Transverse colon (tissue), 4 donors: ENCODE measurements at places on chromosomes 11 and 22. TPM values are rescaled to one million over a fixed set of nuclear protein-coding genes. Genes with fewer than 3 reads are reported as not detected.
A peak's percentile ranks its signal among the peaks of the same experiment; 100 is the strongest.

Gene SERPING1
- 81.8 TPM for total RNA-seq

Gene SYT13
- 22.1 TPM for total RNA-seq

DNA sequence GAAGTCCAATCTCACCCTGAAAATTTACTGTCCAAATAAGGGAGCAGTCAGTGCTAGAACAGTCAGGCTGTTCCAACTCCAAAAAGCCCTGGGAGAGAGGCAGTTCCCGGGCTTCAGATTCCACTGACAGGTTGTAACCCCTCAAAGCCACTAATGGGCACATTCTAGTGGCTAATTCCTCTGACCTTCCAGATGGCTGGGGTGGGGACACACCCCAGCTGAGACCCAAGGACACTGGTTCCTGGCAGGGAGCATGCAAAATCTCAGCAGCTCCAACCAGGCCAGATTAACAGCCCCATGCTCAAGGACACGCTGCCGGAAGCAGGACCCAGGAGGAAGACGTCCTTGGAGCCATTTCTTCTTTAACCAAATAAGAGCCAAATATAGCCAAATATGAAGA is 92.7 kb downstream of the RPL27A start:
- no peak overlapping the region for H3K4me3 ChIP-seq
- peak overlapping the region; percentile 77 for H3K27ac ChIP-seq
- H3K36me3 ChIP-seq = no peaks in the 10 kb centered on the region
- peaks cover 58% of the 10 kb centered on the region for H3K4me1 ChIP-seq

DNA sequence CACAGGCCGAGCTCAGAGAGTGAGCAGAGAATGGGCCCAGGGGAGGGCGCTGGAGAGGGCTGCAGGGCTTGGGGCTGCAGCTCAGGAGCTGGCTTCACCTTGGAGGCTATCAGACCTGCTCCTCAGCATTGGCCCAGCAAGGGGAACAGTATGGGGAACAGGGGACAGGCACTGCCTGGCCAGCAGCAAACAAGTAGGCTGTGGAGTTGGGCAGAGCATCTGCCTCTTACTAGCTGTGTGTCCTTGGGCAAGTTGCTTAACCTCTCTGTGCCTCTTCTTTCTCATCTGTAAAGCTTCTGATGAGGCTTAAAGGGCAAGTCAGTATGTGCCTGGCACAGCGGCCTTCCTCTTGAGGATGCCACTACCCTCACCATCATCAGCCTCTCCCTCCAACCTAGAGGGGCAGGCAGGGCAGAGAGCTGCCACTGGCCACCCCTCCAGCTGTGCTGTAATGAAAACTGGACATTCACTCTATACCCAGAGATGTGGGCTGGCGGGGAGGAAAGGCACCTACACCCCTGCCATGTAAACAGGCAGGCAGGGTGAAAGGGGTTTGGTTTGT is 7.5 kb upstream of the CDKN1C start:
- no peaks in the 10 kb centered on the region for H3K27me3 ChIP-seq
- peak overlapping the region; percentile 58 for H3K27ac ChIP-seq
- H3K36me3 ChIP-seq = no peaks in the 10 kb centered on the region
- no peak overlapping the region for H3K4me3 ChIP-seq
- H3K4me1 ChIP-seq = peaks cover 21% of the 10 kb centered on the region
- DNase-seq = peak; percentile 67

Gene CNGA4
- total RNA-seq = not detected

GRCh38 chr11:12704049-12704448 is 29.8 kb downstream of the TEAD1 start:
- H3K4me3 ChIP-seq = no peak overlapping the region
- no peaks in the 10 kb centered on the region for H3K27me3 ChIP-seq
- H3K27ac ChIP-seq = peak overlapping the region; percentile 39
- no peaks in the 10 kb centered on the region for H3K36me3 ChIP-seq

GRCh38 chr11:4466131-4466870 is 16.1 kb upstream of the OR52K1 start:
- H3K4me3 ChIP-seq = no peak overlapping the region
- H3K27ac ChIP-seq = no peak overlapping the region
- no peak for DNase-seq
- H3K27me3 ChIP-seq = no peaks in the 10 kb centered on the region
- H3K4me1 ChIP-seq = no peaks in the 10 kb centered on the region
- H3K36me3 ChIP-seq = no peaks in the 10 kb centered on the region

Gene THRSP
- total RNA-seq = not detected

Gene PKDREJ
- total RNA-seq = not detected

- no peaks in the 10 kb centered on the region for H3K27me3 ChIP-seq
- peaks cover 31% of the 10 kb centered on the region for H3K4me1 ChIP-seq
- H3K27ac ChIP-seq = peak overlapping the region; percentile 100
- DNase-seq = no peak
- no peaks in the 10 kb centered on the region for H3K36me3 ChIP-seq
These were observed 709 bp downstream of the FTH1 start for GRCh38 chr11:61966734-61967115.

DNA sequence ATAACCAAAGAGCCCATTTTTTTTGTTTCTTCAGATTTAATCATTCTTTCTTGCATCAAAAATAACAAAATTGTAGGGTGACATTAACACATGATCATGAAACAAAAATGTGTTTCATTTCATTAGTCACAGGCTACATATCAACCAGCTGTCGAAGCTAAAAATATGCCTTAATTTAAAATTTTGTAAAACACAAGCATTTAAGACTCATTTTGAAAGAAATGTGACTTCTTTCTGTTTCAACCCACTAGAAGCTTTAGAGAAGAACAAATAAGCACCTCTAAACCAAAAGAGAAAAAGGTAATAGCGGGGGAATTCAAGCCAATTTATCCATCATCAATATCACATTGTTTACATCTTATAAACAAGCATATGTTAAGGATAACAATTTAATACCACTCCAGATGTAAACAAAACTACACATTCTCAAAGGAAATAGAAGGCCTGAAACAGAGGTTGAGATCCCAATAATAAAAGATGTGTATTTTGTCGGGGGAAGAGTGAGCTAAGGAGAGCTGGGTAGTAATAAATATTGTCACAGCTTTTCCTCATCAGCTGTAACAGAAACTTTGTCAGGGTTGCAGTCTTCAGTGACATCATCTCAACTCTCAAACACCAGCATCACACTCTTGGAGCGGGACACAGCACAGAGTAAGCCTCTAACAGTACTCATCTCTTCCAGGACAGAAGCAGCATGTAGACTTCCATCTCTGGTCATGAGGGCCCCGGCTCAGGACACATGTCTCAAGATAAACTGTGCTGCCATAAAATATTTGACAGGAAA is 42.0 kb downstream of the ALG9 start:
- H3K4me1 ChIP-seq = peaks cover 3% of the 10 kb centered on the region
- no peaks in the 10 kb centered on the region for H3K36me3 ChIP-seq
- H3K4me3 ChIP-seq = no peak overlapping the region
- no peak overlapping the region for H3K27ac ChIP-seq
